CD4-positive, alpha-beta T cell treated with Interferon alpha-2 for 1 hour (primary cell): ENCODE measurements at places on chromosomes 2 and 18.

- no peak for DNase-seq
Measured at GRCh38 chr2:35852-36251, 10.5 kb downstream of the FAM110C start.

DNA sequence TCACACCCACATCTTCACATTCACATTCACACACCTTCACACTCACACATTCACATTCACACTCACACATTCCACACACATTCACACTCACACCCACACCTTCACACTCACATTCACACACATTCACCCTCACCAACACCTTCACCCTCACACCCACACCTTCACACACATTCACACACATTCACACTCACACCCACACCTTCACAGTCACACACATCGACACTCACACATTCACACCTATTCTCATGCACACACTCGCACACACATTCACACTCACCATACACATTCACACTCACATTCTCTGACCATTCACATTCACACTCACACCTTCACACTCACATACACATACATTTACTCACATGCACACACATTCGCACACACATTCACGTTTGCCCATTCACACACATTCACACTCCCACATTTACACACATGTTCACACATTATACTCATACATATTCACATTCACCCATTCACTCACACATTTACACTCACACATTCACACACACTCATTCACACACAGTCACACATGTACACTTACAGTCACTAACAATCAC is 62.7 kb downstream of the BIN1 start:
- no peak for DNase-seq

DNA sequence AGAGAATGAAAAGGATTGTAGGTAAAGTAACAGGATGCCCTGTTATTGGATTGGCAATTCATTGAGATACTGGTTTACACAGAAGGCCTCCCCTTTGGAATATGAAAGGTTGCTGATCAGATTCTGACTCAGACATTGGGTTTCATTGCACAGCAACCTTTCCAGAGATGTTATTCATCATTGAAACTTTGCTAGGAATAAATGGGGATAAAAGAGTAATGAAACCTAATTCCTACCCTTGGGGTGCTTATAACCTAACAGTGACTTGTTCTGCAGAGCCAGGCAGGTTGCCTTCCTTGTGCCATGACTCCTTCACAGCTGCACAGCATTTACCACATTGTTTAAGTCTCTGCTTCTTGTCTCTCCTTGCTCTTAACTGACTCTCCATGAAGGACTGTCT is 5.0 kb downstream of the NAB1 start:
- no peak for DNase-seq

GRCh38 chr18:25346561-25346960 is 5.4 kb downstream of the ZNF521 start:
- DNase-seq, result no peak

GRCh38 chr2:150916467-150917396 is 344.9 kb downstream of the RBM43 start:
- no peak for DNase-seq

GRCh38 chr2:144780983-144781382 is 261.1 kb upstream of the ZEB2 start:
- no peak for DNase-seq

DNA sequence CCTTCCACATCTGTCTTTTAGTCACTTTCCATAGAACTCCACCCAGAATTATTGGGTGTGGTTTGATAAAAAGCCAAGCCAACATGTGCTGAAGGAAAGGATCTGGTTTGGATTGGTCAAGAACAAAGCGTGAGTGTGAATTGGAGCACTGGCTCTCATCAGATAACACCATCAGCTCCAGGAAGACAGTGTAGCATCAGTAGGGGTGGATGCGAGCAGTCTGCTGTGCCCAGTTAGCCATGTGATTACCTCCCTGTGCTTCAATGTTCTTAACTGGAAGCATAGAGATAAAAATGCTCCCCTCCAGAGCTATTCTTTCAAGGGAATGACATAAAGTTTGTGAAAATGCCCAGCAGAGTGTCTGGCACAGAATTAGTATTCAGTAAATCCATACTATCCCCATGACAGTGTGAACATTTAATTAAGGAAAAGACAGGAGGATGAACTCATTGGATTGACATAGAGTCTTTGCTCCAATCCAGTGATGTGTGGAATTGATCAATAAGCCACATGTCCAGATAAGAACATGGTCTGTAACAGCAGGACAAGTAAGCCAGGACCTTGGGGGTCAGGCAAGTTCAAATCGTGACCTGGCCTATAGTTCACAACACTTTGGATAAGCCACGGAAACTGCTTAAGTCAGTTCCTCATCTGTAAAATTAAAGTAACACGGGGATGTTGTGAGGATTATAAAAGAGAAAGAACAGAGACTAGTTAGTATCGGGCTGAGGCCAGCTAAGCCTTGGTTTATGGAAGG is 68.0 kb downstream of the FAM124B start:
- DNase-seq, result no peak

GRCh38 chr2:26189123-26189522 is 16.2 kb downstream of the GAREM2 start:
- no peak for DNase-seq

DNA sequence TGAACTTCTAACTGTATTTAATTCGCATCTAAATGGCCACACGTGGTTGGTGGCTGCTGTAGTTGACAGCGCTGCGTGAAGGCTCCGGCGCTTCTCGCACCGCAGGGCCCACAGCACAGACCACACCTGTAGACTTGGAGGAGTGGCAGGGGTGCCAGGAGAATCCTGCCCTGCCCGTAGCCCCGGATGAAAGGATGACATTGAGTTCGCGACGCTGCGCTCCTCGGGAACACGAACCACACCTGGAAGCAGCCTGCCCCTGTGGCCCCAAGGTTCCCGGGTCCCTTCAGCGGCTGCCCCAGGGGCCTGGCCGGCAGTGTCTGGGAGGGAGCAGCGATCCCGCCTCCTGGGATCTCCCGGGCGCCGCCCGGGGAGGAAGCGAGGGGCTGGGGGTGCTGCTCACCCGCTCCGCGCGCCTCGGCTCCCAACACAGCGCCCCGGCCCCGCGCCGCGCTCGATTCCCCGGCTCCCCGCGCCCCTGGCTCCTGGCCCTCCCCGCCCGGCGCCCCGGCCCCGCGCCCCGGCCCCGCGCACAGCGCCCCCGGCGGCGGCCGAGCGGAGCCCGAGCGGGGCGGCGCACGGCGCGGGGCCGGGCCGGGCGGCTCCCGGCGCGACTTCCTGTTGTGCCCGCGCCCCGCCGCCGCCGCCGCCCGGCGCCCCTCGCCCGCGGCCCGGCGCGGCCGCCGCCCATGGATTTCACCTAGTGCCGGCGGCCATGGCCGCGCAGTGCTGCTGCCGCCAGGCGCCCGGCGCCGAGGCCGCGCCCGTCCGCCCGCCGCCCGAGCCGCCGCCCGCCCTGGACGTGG is at the start of gene RNPEPL1:
Gene RNPEPL1, plus strand, starts transcription at position 613 of the 806 bp plus-strand sequence. Its CDS starts 103 bp downstream, at position 716.
- DNase-seq, result peak; percentile 72

DNA sequence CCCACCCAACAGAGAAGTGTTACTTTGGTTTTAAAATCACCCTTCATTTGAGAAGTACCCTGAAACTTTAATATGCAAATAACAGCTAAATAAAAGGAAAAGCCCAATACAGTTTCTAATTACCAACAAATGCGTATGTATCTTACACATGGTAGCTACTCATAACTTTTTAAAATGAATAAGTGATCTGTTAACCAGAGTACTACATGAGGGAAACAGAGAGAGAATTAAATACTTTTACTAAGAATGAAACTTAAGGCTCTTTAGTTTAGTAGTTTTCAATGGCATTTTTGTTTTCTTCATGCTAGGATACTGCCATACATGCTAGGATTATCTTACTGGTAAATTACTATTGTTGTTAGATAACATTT is 39.1 kb upstream of the NABP1 start:
- no peak for DNase-seq

- DNase-seq, result no peak
Measured at GRCh38 chr2:26848336-26849055, 564 bp downstream of the DPYSL5 start.

- DNase-seq, result peak; percentile 24
Measured at GRCh38 chr18:32060026-32060425, 31.6 kb upstream of the RNF138 start.

GRCh38 chr2:227293531-227293930 is 31.5 kb upstream of the MFF start:
- no peak for DNase-seq

DNA sequence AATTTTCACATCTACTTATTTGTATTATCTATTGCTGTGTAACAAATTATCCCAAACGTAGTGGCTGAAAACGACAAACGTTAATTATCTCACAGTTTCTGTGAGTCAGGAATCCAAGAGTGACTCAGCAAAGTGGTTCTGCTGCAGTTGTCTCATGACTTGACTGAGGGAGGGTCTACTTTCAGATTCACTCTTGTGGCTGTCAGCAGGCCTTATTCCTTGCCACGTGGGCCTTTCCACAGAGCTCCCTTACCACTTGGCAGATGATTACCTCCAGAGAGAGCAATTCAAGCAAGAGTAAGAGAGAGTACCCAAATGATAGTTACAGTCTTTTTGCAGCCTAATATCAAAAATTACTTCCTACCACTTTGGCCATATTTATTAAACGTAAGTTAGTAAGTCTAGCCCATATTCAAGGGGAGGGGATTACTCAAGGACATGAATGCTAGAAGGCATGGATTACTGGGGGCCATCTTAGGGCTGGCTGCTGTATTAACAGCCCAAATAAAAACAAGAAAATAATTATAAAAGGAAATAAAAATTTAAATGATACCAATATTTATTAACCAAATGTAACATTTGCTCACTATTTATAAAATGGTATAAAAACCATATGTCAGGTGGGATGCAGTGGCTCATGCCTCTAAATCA is 48.7 kb upstream of the NBEAL1 start:
- no peak for DNase-seq

DNA sequence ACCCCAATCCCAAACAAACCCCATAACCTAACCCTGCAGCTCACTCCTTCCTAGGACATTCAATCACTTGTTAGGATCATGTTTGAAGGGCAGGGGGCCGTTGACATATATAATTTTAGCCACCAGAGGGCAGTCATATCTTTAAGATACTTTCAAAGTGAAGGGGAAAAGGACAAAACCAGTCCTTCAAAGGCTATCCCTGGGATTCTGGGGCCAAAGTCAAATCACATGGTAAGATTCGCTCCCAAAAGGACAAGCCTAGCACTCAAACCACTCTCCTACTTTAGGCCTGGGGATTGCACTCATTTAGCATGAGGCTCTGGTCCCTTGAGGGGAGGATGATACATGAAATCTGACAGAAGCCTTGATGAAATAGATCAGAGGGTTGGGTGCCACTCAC is 44.6 kb downstream of the HAUS1 start:
- peak; percentile 75 for DNase-seq

DNA sequence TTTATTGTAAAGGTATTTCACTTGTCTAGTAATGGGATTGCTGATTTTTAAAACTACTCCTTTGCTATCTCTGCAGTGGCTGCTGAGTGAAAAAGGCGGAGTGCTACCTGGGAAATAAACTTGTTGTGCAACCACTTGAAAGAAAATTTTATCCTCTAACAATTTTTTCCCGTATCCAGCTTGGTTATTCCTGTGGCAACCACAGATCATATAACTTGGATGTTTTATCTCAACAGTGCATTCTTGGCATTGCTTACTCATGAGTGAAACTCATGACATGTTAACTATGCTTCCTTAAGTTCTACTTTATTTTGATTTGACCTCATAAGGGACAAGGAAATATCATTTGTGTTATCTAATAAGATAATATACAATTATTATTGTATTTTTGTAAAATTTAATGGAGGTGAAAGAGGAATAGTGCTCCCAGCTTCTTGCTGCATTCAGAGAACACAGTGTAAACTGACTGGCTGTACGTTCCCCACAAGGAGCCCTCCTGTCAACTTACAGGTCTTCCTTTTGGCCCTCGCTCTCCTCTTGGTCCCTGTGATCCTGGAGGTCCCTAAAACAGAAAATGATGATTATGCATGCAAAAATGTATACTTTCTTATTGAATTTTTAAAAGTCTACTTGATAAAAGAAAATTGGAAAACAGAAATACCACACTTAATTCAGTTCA is 82.7 kb downstream of the COL5A2 start:
- no peak for DNase-seq

DNA sequence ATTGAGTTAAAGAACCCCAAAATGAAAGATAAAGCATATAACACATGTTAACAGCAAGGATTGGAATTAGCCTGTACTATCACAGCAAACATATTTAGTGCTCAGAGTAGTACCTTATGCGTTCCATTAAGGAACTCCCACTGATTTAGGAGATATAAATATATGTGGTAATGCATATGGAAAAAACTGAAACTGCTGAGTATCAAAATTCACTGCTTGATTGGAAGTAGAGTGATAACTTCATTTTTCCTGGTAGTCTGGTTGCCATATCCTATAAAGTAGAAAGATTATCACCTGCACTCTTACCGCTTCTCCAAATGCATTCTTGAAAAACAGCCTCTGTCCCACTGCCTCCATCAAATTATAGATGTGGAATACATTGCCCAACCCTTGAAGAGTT is 95.1 kb upstream of the FOSL2 start:
- no peak for DNase-seq

- DNase-seq, result peak; percentile 3
Measured at GRCh38 chr2:152098496-152099366, at the start of gene CACNB4. TSS of gene CACNB4 (minus strand) at chr2:152099044.

DNA sequence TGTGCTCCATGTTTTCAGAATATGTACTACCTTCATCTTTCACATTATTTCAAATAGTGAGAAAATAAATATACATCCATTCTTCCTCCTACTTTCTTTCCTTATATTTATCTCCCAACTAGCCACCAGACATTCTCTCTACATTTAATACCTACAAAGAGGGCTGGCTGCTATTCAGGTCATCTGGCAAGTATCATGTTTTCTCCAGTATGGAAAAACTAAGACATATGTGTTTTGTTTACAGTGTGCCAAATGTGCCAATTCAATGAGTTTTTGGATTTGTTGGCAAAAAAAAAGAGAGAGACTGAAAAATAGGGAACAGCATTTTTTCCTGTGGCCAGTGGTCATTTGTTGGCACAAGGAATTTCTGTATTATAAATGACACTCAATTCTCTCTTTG is 1207.3 kb downstream of the DPP10 start:
- no peak for DNase-seq

GRCh38 chr2:45907592-45907991 is 256.1 kb downstream of the PRKCE start:
- no peak for DNase-seq

GRCh38 chr2:7661502-7661901 is 744.3 kb downstream of the RNF144A start:
- DNase-seq, result no peak

- DNase-seq, result no peak
Measured at GRCh38 chr2:29687121-29687520, 234.3 kb downstream of the ALK start.

GRCh38 chr2:201559067-201559710 is 84.1 kb downstream of the TMEM237 start:
- no peak for DNase-seq
